ENCODE measurements at places on chromosomes 4 and X.

GRCh38 chrX:1239681-1240142, 27.3 kb upstream of the CRLF2 start:
- no peak for DNase-seq

DNA sequence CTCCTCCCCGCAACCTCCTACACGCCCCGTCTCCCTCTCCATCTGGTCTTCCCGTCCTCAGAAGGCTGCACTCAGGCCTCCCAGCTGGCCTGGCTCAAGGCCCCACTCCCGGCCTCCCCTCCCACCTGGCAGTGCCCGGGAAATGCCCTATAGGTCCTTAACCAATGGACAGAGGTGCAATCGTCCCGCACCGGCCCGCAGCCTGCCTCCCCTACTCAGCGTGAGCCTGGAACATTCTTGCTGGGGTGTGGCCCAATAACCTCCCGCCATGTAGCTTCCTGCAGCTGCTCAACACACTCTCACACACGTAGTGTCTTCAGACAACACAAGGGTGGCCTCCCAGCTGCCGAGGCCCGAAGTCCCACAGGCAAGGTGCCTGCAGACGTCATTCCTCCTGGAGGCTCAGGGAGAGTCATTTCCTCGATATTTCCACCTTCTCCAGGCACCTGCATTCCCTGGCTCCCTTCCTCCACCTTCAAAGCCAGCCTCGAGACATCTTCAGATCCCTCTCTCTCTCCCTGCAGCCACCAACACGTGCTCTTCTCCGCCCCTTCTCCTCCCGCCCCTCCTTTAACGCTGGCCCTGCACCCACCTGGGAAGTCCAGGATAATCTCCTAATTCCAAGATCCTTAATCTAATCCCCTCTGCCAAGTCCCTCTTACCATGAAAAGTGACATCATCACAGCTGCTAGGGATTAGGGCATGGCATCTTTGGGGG, 56.2 kb downstream of the ADRA2C start:
- DNase-seq = no peak

- peak; percentile 53 for DNase-seq
These were observed 164.4 kb downstream of the QDPR start for GRCh38 chr4:17347445-17347844.

DNA sequence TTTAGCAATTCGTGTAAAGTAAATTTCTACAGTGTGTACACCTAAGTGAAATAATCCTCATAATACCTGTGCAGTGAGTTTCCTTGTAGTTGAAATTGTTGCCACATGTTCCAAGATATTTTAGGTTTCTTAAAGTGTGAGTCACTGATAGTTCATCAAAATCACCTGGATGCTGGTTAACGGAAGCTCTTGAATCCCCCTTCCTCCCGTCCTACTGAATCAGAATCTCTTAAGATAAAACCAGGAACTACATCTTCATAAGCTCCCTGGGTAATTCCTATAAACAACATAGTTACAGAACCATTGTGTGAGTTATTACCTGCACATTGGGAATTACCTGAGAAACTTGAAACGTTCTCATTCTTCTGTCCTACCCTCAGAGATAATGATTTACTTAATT, 197.4 kb upstream of the HS3ST1 start:
- no peak for DNase-seq

DNA sequence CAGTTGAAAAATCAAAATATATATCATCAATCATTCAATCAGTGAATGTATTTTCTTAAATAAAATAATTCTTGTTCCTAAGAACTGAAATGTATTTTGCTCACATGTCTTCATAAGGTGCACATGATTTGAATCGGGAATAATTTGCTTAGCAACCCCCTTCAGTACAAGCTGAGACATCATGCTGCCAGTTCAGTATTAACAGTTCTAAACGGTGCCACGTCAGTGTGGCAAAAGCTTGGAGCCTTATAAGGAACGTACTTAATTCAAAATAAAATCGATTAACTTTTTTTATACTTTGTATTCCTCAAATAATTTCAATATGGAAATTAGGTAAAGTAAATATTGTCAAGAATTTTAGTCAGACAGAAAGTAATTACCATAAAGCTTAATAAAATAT, 287.9 kb downstream of the CCSER1 start:
- no peak for DNase-seq

- DNase-seq = no peak
These were observed 116.7 kb downstream of the TMA16 start for GRCh38 chr4:163611182-163611581.

- DNase-seq = peak; percentile 15
These were observed 32.4 kb downstream of the SMPX start for GRCh38 chrX:21725496-21725895.

DNA sequence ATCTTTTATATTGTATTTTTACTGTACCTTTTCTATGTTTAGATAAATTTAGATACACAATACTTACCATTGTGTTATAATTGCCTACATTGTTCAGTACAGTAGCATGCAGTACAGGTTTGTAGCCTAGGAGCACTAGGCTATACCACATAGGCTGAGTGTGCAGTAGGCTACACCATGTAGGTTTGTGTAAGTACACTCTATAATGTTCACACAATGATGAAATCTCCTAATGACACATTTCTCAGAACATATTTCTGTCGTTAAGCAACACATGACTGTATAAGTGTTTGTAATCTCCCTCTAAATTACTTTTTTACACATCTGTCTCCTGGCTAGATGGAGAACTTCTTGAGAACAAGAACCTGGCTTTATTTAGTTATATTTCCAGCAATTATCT, 40.3 kb downstream of the UCHL1 start:
- no peak for DNase-seq

DNA sequence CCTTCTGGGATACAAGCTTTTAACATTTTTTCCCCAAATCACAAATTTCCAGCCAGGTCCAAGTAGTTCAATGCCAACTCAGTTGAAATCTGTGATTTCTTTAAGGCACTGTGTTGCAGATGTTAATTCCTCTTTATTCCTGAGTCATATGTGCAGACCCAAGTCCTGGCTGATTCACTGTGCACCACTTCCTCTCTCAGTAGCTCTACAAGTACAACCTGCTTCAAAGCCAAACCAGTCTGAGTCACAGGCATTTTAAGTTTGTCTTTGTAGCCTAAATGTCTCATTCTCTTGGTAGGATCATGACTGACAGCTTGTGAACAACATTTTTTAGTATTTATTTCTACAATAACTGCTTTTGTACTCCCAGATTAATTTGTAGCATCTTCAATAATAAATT, 165.6 kb upstream of the S100G start:
- DNase-seq = no peak

- no peak for DNase-seq
These were observed 77.8 kb upstream of the TEX13D start for GRCh38 chrX:124254611-124255010.

GRCh38 chr4:97560009-97560408, 583.3 kb downstream of the STPG2 start:
- no peak for DNase-seq

DNA sequence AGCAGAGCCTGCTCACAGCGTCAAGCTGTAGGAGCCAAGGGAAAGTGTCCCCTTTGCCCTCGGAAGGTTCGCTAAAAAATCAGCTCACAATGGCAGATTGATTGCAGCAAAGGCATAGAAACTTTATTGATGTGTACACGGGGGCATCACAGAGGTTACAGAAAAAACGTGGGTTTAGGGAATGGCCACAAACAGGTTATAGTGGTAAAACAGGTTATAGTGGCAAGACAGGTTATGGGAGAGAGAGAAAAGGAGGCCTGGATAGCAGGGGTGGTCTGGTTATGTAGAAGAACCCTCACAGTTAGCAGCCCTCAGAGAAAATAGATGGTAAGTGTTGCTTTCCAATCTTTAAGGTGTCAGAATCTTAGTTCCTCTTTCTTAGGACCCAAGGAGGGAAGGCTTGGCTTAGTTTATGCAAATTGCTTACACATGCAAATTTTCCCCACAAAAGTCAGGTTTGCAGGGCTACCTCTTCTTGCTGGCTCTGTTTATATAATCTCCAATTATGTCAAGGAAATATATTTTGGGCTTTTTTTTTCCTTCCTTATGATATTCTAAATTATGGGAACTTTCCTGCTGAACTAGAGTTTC, 113.7 kb downstream of the BMP15 start:
- no peak for DNase-seq

DNA sequence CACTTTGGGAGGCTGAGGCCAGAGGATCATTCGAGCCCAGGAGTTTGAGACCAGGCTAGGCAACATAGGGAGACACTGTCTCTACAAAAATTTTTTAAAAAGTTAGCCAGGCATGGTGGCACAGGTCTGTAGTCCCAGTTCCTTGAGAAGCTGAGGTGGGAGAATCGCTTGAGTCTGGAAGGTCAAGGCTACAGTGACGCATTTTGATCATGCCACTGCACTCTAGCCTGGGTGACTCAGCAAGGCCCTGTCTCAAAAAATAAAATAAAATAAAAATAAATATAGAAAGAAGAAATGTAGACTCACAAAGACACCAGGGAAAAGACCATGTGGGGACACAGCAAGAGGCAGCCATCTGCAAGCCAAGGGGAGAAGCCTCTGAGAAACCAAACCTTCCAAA, 42.3 kb upstream of the SLC7A3 start:
- no peak for DNase-seq

DNA sequence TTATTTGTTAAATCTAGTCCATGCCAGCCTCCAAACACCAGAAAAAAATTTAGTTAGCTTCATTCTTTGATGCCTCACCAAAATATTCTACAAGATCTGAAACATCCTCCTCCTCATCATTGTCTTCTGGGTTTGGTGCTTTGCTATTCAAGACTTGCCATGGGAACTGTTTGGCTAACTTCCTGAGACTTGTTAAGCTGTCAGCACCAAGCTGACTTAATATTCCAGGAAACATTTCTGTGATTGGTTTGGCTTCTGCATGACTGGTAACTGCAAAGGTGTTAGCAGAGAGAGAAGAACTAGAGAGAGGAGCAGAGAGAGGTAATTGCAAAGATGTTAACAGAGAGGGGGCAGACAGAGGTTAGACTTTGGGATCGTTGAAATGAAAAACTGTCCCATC, 101.3 kb downstream of the PALLD start:
- DNase-seq = no peak

- peak; percentile 27 for DNase-seq
These were observed at the start of the genes DHRSX and ZBED1 for GRCh38 chrX:2500803-2501558. Gene DHRSX (minus strand): TSS chrX:2500976. CDS start chrX:2500925, 51 bp downstream. Gene ZBED1 (minus strand): TSS chrX:2500976. CDS start chrX:2490719, 10,257 bp downstream.

DNA sequence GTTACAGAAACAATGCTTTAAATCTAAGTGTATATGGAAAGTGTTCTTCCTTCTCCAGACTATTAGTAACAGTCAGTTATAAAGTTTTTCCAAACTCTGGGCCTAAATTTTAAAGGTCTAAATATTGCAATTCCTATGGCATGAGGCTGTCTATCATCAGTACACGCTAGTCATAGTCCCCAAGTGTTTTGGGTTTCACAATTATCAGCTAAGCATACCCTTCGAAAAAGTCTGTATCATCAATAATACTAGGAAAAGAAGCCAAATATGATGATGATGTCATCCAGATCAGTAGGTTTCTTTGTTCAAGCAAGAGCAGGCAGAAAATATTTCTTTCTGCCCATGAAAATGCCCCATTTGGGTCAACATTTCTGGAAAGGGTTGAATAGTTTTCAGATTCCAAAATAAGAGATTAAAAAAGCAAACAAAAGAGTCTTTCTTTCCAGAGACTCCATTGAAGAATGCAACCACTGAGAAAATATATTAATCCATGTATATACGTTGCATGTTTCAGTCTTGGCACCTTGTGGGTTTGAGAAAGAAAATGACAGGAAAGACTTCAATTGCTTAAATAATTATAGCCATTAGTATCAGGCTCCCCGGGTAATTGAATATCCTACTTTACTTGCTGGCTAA, 173.8 kb downstream of the CAMK2D start:
- no peak for DNase-seq

- peak; percentile 42 for DNase-seq
These were observed 531 bp upstream of the MANBA start for GRCh38 chr4:102761296-102761701.

- DNase-seq = no peak
These were observed 39.3 kb downstream of the SYNPO2 start for GRCh38 chr4:118927974-118928373.

GRCh38 chrX:129719268-129719667, 19.5 kb upstream of the XPNPEP2 start:
- no peak for DNase-seq

GRCh38 chr4:9811806-9812205, 30.4 kb downstream of the DRD5 start:
- no peak for DNase-seq

DNA sequence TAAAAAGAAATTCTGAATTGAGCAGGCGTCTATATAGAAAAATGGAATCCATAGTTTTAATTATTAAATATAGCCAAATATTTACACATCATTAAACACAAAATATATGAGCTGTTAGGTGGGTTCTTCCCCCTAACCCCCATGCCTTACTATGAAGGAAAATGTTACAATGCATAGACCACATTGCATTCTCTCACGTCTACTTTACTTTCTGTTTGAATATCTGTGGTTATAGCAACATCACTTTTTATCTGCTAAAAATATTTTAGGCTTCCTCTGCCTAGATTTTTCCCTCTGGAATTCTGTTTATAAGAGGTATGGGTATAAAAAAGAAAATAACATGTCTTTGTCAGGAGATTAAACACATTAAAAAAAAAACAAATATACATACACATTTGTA, 73.1 kb downstream of the MAML3 start:
- DNase-seq = no peak

- DNase-seq = no peak
These were observed 40.7 kb downstream of the FANCB start for GRCh38 chrX:14832151-14832550.

DNA sequence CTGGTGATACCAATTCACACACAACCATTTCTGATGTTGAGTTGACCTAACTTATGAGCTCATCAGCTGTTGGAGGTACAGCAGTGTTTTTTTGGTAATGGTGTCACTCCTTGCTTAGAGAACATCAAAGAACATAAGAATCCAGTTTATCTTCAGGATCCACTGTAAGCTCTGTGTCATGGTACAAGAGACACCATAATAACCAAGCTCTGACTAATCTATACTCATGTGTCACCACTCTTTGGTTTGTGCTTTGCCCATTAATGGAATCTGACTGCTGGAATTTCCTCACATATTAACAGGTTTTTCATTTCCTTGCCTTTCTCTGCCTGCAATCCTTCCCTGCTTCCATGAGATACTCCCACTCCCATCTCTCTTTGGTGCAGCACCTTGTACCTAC, 735.1 kb upstream of the LCORL start:
- DNase-seq = no peak

DNA sequence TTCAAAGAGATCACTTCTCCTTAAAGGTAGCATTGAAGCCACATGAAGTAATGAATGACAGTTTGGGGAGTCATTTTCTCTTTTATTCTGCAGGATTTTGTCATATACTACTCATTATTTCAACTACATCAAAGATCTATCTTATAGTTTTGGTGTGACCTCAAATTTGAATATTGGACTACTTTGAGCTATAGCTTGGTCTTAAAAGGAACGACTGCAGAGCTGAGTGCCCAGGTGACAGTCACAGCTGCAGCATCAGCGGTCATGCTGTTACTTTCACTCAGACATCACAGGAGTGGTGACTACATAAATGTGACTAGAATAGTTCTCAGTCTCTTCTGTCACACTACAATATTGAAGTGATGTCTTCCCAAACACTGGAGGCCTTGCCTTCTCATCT, 10.7 kb upstream of the SPCS3 start:
- DNase-seq = peak; percentile 90
